Left cardiac atrium (tissue), 4 donors: ENCODE measurements at places on chromosomes 4 and X. TPM values are rescaled to one million over a fixed set of nuclear protein-coding genes. Genes with fewer than 3 reads are reported as not detected.

The SLC38A5 gene
- 1.2 TPM for total RNA-seq

The CT45A1 gene
- total RNA-seq, result not detected

The UCP1 gene
- 4.1 TPM for total RNA-seq

The P2RY4 gene
- total RNA-seq, result not detected

The NAP1L5 gene
- 4.9 TPM for total RNA-seq

The TRIM60 gene
- not detected for total RNA-seq

The GC gene
- total RNA-seq, result not detected

The CT45A2 gene
- total RNA-seq, result not detected

The EVC gene
- total RNA-seq, result 11.3 TPM

The TCEANC gene
- total RNA-seq, result 2.9 TPM

The CFI gene
- 23.2 TPM for total RNA-seq

The HPGD gene
- total RNA-seq, result 2.7 TPM

The SLITRK4 gene
- total RNA-seq, result 0.73 TPM

The TMEM156 gene
- 0.47 TPM for total RNA-seq

The GRIA3 gene
- total RNA-seq, result 2.6 TPM

The ACE2 gene
- 17.2 TPM for total RNA-seq

The GRPR gene
- total RNA-seq, result 0.29 TPM

The UGT2A1 gene
- total RNA-seq, result not detected

The TMEM31 gene
- not detected for total RNA-seq

The SRPK3 gene
- 25.8 TPM for total RNA-seq

The GPAT3 gene
- 39.0 TPM for total RNA-seq

The PHOX2B gene
- total RNA-seq, result not detected

The FAM90A26 gene
- total RNA-seq, result not detected

The RHOH gene
- 1.8 TPM for total RNA-seq

The MAGED4B gene
- 4.2 TPM for total RNA-seq

The GAGE12F gene
- not detected for total RNA-seq
